CD8-positive, alpha-beta memory T cell (primary cell): ENCODE measurements at places on chromosomes 1 and 21.

GRCh38 chr1:93331412-93331811, 14.3 kb upstream of the DR1 start:
- no peak for DNase-seq

- no peak for DNase-seq
Observed at GRCh38 chr1:27526569-27527222, 36.7 kb upstream of the WASF2 start.

DNA sequence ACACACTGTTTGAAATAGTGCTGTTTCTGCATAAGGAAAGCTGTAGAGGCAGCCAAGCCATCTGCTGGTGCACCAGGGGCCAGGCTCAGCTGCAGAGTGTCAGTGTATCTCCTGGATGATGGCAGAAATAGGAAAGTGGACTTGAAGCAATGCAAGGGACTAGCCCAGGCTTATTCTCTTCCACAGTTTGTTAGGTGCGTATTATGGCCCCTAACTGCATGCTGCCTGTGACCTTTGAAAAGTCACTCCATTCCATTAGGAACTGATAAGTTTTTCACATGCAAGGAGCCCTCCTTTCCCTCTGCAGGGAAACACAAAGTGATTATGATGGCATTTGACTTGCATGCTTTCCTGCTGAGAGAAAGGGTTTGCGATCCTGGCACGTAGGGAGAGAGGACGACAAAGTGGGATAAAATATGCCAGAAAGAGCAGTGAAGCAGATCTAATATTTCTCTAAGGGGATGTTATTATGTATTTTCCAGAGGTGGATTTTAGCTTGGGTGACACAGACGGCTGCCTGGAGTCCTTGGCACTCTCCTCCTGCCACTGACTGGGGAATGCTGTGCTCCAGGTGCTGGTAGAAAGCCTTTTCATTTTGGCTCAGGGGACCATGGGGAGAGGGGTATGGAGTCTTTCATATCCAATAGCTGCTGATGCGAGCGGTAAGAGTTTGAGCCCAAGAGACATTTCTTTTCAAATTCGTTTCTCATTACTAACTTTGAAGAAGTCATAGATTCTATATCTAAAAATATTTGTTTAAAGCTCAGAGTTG, 402.1 kb upstream of the B3GALT2 start:
- no peak for DNase-seq

DNA sequence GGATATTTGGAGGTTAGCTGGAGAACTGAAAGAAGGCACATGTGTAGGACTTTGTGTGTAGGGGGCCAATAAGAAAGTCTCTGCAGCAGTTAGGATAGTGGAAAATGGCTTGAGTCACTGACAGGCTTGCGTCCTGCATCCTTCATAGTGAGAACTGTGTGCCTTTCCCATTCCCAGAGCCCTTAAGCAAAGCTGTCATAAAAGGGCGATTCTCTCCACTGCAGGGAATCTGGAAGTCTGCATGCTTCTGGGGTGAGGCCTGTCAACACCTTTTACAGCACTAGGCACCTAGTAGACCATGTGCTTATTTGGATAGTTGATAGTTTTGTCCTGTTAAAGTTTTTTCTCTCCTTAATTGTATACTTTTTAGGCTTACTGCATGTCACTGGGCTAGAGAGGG, 39.4 kb upstream of the MACF1 start:
- no peak for DNase-seq

DNA sequence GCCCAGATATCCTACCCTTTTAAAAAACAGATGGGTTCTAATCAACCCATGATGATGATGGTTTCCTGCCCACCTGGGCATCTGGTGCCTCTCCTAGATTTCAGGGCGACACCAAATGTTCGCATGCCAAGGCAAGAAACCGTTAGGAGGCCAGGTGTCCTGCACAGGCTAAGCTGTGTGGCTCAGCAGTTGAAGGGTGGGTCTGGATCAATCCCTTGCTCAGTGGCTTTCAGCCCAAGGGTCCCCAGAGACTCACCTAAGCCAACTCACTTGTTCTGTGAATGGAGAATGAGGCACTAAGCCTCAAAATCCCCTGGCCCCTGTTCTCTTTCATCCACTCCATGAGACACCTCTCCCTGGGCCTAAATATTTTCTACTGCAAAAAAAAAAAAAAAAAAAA, 169.1 kb upstream of the EDN2 start:
- no peak for DNase-seq

- DNase-seq, result no peak
Observed at GRCh38 chr1:191882870-191883269, 275.4 kb upstream of the RGS18 start.
